ENCODE measurements at places on chromosomes 4 and X.

DNA sequence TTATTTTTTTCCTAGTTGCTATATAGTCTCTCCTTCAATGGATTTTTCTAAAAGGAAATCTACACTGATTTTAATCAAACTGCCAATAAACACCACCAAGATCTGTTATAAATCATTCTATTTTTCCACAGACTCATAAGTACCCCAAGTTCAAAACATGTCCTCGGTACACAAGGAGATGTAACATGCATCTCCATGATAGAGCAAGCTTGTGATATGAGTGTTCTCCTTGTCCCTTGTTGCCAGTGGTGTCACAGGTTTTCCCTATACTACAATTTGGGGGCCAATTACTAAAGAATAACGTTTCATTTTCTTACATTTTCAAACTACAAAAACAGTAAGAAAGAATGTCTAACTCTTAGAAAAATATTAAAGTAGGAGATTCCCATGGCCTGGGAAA lies 491 bp downstream of the ARHGEF6 start:
- DNase-seq: no peak

- peak; percentile 23 for DNase-seq
These were observed 82.9 kb upstream of the TAB3 start for GRCh38 chrX:30971774-30972603.

GRCh38 chr4:13168326-13168725 lies 315.8 kb downstream of the RAB28 start:
- DNase-seq: no peak

DNA sequence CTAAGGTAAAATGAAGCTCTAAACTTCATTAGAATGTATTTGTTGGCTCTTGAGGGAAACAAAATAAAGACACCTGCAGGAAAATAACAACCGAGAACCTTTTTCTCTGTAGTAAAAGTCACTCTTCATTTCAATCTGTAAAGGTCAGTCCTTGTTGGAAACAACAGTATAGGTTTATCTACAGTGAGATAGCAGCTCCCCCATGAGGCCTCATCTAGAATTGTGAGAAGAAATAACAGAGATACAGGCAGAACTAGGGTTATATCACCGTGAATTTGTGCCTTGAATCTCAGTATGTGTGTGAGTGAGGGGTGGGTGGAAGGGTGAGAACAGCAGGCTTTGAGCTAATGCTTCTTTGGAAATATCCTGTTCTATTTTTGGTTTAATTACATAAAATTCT lies 107.8 kb upstream of the FMR1 start:
- peak; percentile 41 for DNase-seq

GRCh38 chr4:72360075-72360474 lies 208.9 kb downstream of the ADAMTS3 start:
- DNase-seq: no peak

All from HT-29 (cell line).